ENCODE measurements at places on chromosomes 16 and 17. TPM values are rescaled to one million over a fixed set of nuclear protein-coding genes. Genes with fewer than 3 reads are reported as not detected.

GRCh38 chr17:79038545-79039135, 14.7 kb downstream of the C1QTNF1 start:
- H3K36me3 ChIP-seq = no peaks in the 10 kb centered on the region
- no peak for DNase-seq
- no peak overlapping the region for H3K4me3 ChIP-seq
- H3K4me1 ChIP-seq = no peaks in the 10 kb centered on the region
- peaks cover 7% of the 10 kb centered on the region for H3K27me3 ChIP-seq

DNA sequence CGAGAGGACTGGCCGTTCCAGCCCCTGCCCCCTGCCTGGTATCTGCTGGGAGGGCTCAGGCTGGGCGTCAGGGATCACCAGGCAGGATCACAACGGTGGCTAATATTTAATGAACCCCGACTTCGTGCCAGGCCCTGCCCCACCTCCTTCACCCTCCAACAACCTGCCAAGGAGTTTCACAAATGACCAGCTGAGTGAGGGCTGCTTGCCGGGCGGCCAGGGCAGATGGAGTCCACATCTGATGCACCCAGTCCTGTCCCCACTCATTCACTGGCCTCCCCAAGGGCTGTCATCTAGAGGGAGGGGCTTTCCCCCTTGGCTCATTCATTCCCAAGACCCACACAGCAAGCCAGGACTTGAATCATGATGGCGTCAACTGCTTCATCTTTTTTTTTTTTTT, 17.5 kb downstream of the UBALD1 start:
- no peak for DNase-seq
- H3K27me3 ChIP-seq = peaks cover 5% of the 10 kb centered on the region
- H3K4me3 ChIP-seq = no peak overlapping the region
- H3K36me3 ChIP-seq = no peaks in the 10 kb centered on the region
- H3K27ac ChIP-seq = no peak overlapping the region
- no peaks in the 10 kb centered on the region for H3K4me1 ChIP-seq

DNA sequence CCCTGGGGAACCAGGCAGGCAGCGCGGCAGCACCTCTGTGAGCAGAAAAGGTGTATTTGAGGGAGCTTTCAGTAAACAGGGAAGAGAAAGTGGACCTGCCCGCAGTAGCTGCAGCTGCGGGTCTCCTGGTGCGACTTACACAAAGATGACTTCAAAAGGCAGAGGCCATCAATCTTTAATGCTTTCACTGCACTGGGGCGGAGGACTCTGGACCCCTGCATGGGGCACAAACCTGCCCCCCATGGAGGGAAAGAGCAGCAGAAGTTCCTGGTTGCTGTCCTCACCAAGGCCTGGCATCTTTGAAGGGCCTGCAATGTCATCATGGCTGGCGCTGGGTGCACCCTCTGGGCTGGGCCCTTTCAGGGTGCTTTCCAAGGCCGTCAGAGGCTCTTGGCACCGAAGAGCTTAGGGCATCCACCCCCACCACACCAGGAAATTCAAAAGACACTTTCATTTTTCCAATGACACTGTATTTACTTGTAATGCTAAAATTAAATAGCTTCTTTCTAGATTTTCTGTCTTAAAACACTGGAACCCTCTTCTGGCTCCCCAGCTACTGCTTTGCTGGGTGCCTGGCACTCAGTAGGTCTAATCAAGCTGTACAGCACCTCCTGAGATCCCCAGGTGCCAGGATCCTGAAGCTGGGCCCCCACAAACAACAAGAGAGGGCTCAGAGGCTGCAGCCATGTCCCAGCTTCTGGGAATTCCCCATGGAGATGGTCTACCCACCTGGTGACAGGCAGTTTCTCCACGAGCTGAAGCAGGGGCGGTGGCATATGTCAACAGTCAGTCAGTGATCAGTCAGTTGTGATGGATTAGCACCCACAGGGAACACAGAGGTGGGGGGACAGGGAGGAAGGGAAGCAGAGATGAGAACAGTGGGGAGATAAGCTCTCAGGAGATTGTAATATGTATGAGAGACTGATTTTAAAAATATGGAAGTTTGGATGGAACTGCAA, 2.1 kb upstream of the CACNG1 start:
- H3K4me3 ChIP-seq = no peak overlapping the region
- H3K4me1 ChIP-seq = no peaks in the 10 kb centered on the region
- H3K36me3 ChIP-seq = peaks cover 3% of the 10 kb centered on the region
- H3K27ac ChIP-seq = no peak overlapping the region

GRCh38 chr16:3019594-3020246, 448 bp upstream of the TNFRSF12A start:
- H3K4me3 ChIP-seq = peak overlapping the region; percentile 83
- H3K4me1 ChIP-seq = peaks cover 43% of the 10 kb centered on the region
- peak overlapping the region; percentile 42 for H3K27ac ChIP-seq
- H3K36me3 ChIP-seq = peaks cover 13% of the 10 kb centered on the region
- peaks cover 11% of the 10 kb centered on the region for H3K27me3 ChIP-seq
- DNase-seq = no peak

- DNase-seq = no peak
- peaks cover 3% of the 10 kb centered on the region for H3K4me1 ChIP-seq
- H3K4me3 ChIP-seq = no peak overlapping the region
- H3K36me3 ChIP-seq = no peaks in the 10 kb centered on the region
- peaks cover 46% of the 10 kb centered on the region for H3K27me3 ChIP-seq
Observed at GRCh38 chr17:34416116-34416515, 53.1 kb upstream of the CCL1 start.

- DNase-seq = no peak
- H3K36me3 ChIP-seq = no peaks in the 10 kb centered on the region
- peaks cover 45% of the 10 kb centered on the region for H3K27me3 ChIP-seq
- H3K4me3 ChIP-seq = no peak overlapping the region
- no peak overlapping the region for H3K27ac ChIP-seq
Observed at GRCh38 chr17:49435671-49436029, 21.0 kb upstream of the PHB1 start.

DNA sequence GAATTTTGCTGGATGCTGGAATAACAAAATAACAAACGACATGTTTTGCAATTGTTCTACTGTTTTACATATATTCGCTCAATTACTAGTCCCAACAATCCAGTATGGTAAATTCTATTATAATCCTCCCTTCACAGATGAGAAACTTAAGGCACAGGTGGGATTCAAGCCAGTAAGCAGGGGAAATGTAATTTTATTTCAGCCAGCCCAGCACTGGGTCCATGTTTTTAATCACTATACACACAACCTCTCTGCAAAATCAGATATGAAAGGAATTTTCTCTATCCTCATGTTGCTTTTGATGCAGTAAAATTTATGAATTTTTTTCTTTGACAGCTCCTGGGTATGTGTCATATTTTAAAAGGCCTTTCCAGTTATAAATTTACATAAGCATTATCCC, 4.4 kb downstream of the KRTAP4-5 start:
- no peak for DNase-seq
- H3K27ac ChIP-seq = no peak overlapping the region
- H3K27me3 ChIP-seq = no peaks in the 10 kb centered on the region
- H3K36me3 ChIP-seq = no peaks in the 10 kb centered on the region
- no peaks in the 10 kb centered on the region for H3K4me1 ChIP-seq

GRCh38 chr16:86462334-86463084, 47.8 kb upstream of the FOXF1 start:
- no peaks in the 10 kb centered on the region for H3K36me3 ChIP-seq
- H3K27ac ChIP-seq = no peak overlapping the region
- no peaks in the 10 kb centered on the region for H3K27me3 ChIP-seq
- H3K4me1 ChIP-seq = no peaks in the 10 kb centered on the region

- peaks cover 3% of the 10 kb centered on the region for H3K36me3 ChIP-seq
- peaks cover 14% of the 10 kb centered on the region for H3K4me1 ChIP-seq
- peaks cover 83% of the 10 kb centered on the region for H3K27me3 ChIP-seq
- no peak overlapping the region for H3K4me3 ChIP-seq
- DNase-seq = no peak
Observed at GRCh38 chr17:61456688-61457225, 4.5 kb downstream of the TBX4 start.

GRCh38 chr17:27551701-27552248, 79.2 kb upstream of the LGALS9 start:
- peaks cover 11% of the 10 kb centered on the region for H3K36me3 ChIP-seq
- peaks cover 27% of the 10 kb centered on the region for H3K4me1 ChIP-seq
- no peak overlapping the region for H3K4me3 ChIP-seq
- DNase-seq = no peak
- H3K27ac ChIP-seq = no peak overlapping the region
- H3K27me3 ChIP-seq = no peaks in the 10 kb centered on the region

DNA sequence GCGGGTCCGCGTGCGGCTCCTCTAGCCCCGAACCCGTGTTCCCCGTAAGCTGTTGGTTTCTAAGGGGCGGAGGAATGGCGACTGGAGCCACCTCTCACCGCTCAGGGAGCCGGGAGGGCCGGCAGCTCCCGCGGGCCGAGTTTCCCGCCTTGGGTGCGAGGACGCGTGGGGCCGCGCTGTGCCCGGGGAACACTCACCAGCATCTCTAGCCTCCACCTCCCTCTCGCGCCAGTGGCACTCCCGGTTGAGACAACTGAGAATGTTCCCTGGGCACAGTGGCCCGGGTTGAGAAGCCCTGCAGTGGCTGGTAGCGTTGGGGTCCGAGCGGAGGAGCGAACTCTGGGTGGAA, 560 bp downstream of the TELO2 start:
- DNase-seq = no peak
- peaks cover 12% of the 10 kb centered on the region for H3K36me3 ChIP-seq
- H3K27me3 ChIP-seq = no peaks in the 10 kb centered on the region
- H3K27ac ChIP-seq = peak overlapping the region; percentile 70
- peaks cover 20% of the 10 kb centered on the region for H3K4me1 ChIP-seq
- H3K4me3 ChIP-seq = peak overlapping the region; percentile 94

- H3K27ac ChIP-seq = no peak overlapping the region
- H3K36me3 ChIP-seq = no peaks in the 10 kb centered on the region
- DNase-seq = no peak
Observed at GRCh38 chr17:57104461-57105175, 19.6 kb downstream of the AKAP1 start.

GRCh38 chr16:74605332-74605731, 1.6 kb downstream of the GLG1 start:
- peaks cover 38% of the 10 kb centered on the region for H3K36me3 ChIP-seq
- H3K27me3 ChIP-seq = no peaks in the 10 kb centered on the region
- H3K4me3 ChIP-seq = peak overlapping the region; percentile 92

- no peak overlapping the region for H3K4me3 ChIP-seq
- no peak for DNase-seq
- peaks cover 10% of the 10 kb centered on the region for H3K36me3 ChIP-seq
Observed at GRCh38 chr17:57369509-57369945, 113.2 kb downstream of the MSI2 start.

DNA sequence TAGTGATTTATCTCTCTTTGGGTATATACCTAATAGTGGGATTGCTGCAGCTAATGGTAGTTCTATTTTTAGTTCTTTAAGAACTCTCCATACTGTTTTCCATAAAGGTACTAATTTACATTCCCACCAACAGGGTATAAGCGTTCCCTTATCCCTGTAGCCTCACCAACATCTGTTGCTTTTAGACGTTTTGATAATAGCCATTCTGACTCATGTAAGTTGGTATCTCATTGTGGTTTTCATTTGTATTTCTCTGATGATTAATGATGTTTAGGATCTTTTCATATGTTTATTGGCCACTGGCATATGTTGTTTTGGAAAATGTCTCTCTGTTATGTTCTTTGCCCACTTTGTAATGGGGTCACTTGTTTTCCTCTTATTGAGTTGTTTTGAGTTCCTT, 88.5 kb upstream of the ZNF267 start:
- H3K27me3 ChIP-seq = no peaks in the 10 kb centered on the region
- no peak overlapping the region for H3K27ac ChIP-seq
- no peaks in the 10 kb centered on the region for H3K4me1 ChIP-seq
- DNase-seq = no peak
- no peaks in the 10 kb centered on the region for H3K36me3 ChIP-seq

- peak overlapping the region; percentile 60 for H3K27ac ChIP-seq
- DNase-seq = no peak
- peaks cover 37% of the 10 kb centered on the region for H3K4me1 ChIP-seq
- H3K4me3 ChIP-seq = peak overlapping the region; percentile 22
Observed at GRCh38 chr17:74452841-74453661, 13.4 kb upstream of the CD300A start.

GRCh38 chr17:49931416-49932137, 37.4 kb upstream of the DLX4 start:
- no peaks in the 10 kb centered on the region for H3K36me3 ChIP-seq
- no peak overlapping the region for H3K27ac ChIP-seq
- no peaks in the 10 kb centered on the region for H3K4me1 ChIP-seq
- DNase-seq = no peak

- no peaks in the 10 kb centered on the region for H3K36me3 ChIP-seq
- no peak overlapping the region for H3K27ac ChIP-seq
- no peaks in the 10 kb centered on the region for H3K4me1 ChIP-seq
- DNase-seq = no peak
- H3K4me3 ChIP-seq = no peak overlapping the region
Observed at GRCh38 chr16:62967163-62967562, 930.9 kb upstream of the CDH8 start.

- H3K4me1 ChIP-seq = peaks cover 25% of the 10 kb centered on the region
- H3K27me3 ChIP-seq = no peaks in the 10 kb centered on the region
- H3K4me3 ChIP-seq = no peak overlapping the region
- no peaks in the 10 kb centered on the region for H3K36me3 ChIP-seq
- no peak for DNase-seq
Observed at GRCh38 chr17:68324114-68324513, 32.8 kb downstream of the ARSG start.

- H3K27me3 ChIP-seq = no peaks in the 10 kb centered on the region
- H3K4me1 ChIP-seq = peaks cover 11% of the 10 kb centered on the region
- H3K27ac ChIP-seq = no peak overlapping the region
- no peak overlapping the region for H3K4me3 ChIP-seq
- no peak for DNase-seq
Observed at GRCh38 chr17:78674595-78675315, 97.6 kb upstream of the DNAH17 start.

GRCh38 chr17:50322271-50322670, 23.7 kb upstream of the XYLT2 start:
- H3K4me1 ChIP-seq = peaks cover 10% of the 10 kb centered on the region
- no peak overlapping the region for H3K27ac ChIP-seq
- H3K27me3 ChIP-seq = no peaks in the 10 kb centered on the region
- no peak for DNase-seq
- no peaks in the 10 kb centered on the region for H3K36me3 ChIP-seq

- H3K4me1 ChIP-seq = no peaks in the 10 kb centered on the region
- no peaks in the 10 kb centered on the region for H3K36me3 ChIP-seq
- no peak overlapping the region for H3K27ac ChIP-seq
- no peak for DNase-seq
- H3K4me3 ChIP-seq = no peak overlapping the region
Observed at GRCh38 chr16:61419791-61420190, 616.4 kb downstream of the CDH8 start.

MT1G gene
- total RNA-seq = 2.9 TPM

OR1F1 gene
- total RNA-seq = not detected

AATK gene
- 1.8 TPM for total RNA-seq

EME1 gene
- 25.1 TPM for total RNA-seq

PRSS21 gene
- total RNA-seq = 4.0 TPM

TRIM65 gene
- total RNA-seq = 24.9 TPM

CMTR2 gene
- 20.1 TPM for total RNA-seq

WSCD1 gene
- total RNA-seq = not detected

All from activated CD4-positive, alpha-beta memory T cell treated with anti-CD3 and anti-CD28 coated beads, Interleukin-2, amount 10 ng/mL, durations not matched to agents 7 days and 5 days (primary cell).